Thyroid gland (tissue), 4 donors: ENCODE measurements at places on chromosomes 4 and X. TPM values are rescaled to one million over a fixed set of nuclear protein-coding genes. Genes with fewer than 3 reads are reported as not detected.

GRCh38 chr4:73859614-73860088 lies 6.6 kb downstream of the PF4V1 start:
- H3K4me3 ChIP-seq: no peak overlapping the region
- peaks cover 9% of the 10 kb centered on the region for H3K4me1 ChIP-seq
- no peaks in the 10 kb centered on the region for H3K36me3 ChIP-seq
- no peak for DNase-seq
- H3K27ac ChIP-seq: peak overlapping the region; percentile 46

- no peaks in the 10 kb centered on the region for H3K36me3 ChIP-seq
- no peak overlapping the region for H3K4me3 ChIP-seq
- peaks cover 22% of the 10 kb centered on the region for H3K4me1 ChIP-seq
- no peaks in the 10 kb centered on the region for H3K27me3 ChIP-seq
Measured at GRCh38 chrX:9605484-9605883, 140.6 kb downstream of the TBL1X start.

DNA sequence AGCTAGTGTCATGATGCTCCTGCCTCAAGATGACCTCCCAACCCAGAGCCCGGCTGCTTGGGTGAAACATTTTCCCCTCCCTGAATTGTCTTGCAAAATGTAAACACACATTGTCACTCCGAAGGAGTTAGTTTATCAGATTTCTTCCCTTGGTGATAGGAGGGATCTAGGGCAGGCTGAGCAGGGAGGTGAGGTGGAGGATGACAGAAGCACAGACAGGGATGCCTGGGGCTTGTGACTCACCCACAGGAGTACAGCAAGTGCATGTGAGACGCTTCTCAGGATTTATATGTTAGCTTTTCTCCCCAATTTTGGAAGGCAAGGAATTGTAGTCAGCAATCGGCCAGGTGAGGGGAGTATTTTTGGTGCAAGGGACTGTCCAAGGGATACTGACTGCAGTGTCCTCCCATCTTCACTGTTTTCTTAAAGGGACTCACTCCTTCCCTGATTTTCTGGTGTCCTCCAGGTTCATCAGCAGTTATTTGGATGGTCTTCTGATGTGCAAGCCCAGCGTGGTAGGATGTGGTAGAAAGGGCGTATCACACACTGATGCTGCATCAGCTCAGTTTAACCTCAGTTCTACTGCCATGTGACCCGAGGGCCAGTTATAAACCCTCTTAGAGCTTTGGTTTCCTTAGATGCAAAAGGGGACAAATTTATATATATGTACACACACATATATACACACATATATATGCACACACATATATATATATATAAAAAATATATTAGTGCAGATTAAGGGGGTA lies 46.2 kb upstream of the IGFBP7 start:
- no peak overlapping the region for H3K27ac ChIP-seq
- H3K27me3 ChIP-seq: no peaks in the 10 kb centered on the region
- no peaks in the 10 kb centered on the region for H3K4me1 ChIP-seq
- no peak overlapping the region for H3K4me3 ChIP-seq
- no peak for DNase-seq

- H3K4me3 ChIP-seq: no peak overlapping the region
- no peak for DNase-seq
- no peaks in the 10 kb centered on the region for H3K4me1 ChIP-seq
- no peak overlapping the region for H3K27ac ChIP-seq
- no peaks in the 10 kb centered on the region for H3K27me3 ChIP-seq
Measured at GRCh38 chr4:185932491-185932890, 120.5 kb upstream of the SORBS2 start.

DNA sequence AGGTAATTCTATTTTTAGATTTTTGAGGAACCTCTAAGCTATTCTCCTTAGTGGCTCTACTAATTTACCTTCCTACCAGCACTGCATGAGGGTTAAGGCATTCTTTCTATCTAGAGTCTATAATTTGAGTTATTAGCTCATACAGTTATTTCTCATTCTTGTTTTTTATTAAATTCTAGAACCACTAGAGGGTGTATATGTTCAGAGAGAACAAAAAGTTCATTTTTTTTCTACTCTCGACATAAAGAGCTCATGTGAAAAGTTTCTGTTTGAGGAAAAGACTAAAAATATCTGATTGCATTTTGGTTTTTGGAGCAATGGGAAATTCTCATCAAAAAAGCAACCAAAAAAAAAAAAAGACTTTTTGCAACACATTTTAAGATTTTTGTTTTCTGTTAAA lies 57.0 kb upstream of the LRAT start:
- no peak overlapping the region for H3K27ac ChIP-seq
- H3K4me3 ChIP-seq: no peak overlapping the region
- no peaks in the 10 kb centered on the region for H3K27me3 ChIP-seq

DNA sequence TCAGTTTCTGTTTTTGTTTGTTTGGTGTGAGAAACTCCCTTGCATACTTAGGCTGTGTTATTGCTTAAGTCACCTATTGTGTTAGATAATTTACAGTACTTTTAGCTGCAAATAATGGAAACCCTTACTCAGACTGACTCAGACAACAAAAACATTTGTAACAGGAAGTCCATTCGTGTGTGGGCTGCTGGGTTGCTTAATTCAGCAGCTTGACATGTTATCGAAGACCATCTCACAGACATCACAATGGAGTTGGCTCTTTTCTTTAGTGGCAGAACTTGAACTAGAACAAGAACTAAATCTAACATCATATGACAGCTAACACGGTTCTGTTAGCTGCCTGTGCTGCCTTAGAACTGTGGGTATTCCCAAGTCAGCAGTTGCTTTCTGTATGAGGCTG lies 9.9 kb upstream of the GABRE start:
- DNase-seq: no peak
- no peaks in the 10 kb centered on the region for H3K36me3 ChIP-seq
- no peak overlapping the region for H3K4me3 ChIP-seq
- no peaks in the 10 kb centered on the region for H3K27me3 ChIP-seq
- no peaks in the 10 kb centered on the region for H3K4me1 ChIP-seq
- H3K27ac ChIP-seq: no peak overlapping the region

GRCh38 chr4:114964026-114964425 lies 149.4 kb downstream of the NDST4 start:
- H3K36me3 ChIP-seq: no peaks in the 10 kb centered on the region
- H3K27ac ChIP-seq: no peak overlapping the region
- no peaks in the 10 kb centered on the region for H3K27me3 ChIP-seq

- no peak overlapping the region for H3K4me3 ChIP-seq
- H3K36me3 ChIP-seq: no peaks in the 10 kb centered on the region
- no peak overlapping the region for H3K27ac ChIP-seq
Measured at GRCh38 chr4:109755656-109756055, 25.8 kb upstream of the PLA2G12A start.

DNA sequence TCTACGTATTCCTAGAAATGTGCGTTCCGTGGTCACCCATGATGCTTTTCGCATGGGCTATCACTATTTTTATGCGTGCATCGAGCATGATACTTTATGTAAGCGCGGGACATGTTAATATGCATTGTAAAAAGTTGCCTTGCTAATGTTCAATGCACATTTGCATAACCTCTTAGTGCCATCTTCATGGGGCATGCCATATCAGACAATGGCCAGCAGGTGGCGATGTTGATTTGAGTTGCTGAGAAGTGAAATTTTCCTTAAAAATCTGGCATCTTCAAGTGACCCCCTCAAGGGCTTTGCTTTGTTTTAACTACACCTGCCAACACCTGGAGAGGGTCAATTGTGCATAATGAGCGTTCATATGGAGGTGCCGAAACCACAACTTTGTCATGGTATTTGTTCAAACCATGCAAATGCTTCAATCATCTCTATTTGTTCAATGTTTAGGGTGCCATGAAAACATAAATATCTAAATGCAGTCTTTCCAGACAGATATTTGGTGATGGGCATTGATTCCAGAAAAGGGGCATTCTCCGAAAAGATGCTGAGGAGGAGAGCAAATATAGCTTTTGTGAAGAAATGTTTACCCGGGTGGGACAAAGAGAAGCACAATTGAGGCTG lies 833.9 kb upstream of the PRKX start:
- no peaks in the 10 kb centered on the region for H3K4me1 ChIP-seq
- no peaks in the 10 kb centered on the region for H3K27me3 ChIP-seq
- no peaks in the 10 kb centered on the region for H3K36me3 ChIP-seq

- no peak overlapping the region for H3K27ac ChIP-seq
- DNase-seq: no peak
- no peaks in the 10 kb centered on the region for H3K36me3 ChIP-seq
Measured at GRCh38 chr4:138181287-138181686, 60.9 kb downstream of the SLC7A11 start.

GRCh38 chrX:53435997-53436396 lies 1.8 kb upstream of the HSD17B10 start:
- H3K4me3 ChIP-seq: no peak overlapping the region
- H3K36me3 ChIP-seq: no peaks in the 10 kb centered on the region
- DNase-seq: peak; percentile 68
- H3K27me3 ChIP-seq: no peaks in the 10 kb centered on the region

- no peaks in the 10 kb centered on the region for H3K4me1 ChIP-seq
- DNase-seq: no peak
- no peak overlapping the region for H3K4me3 ChIP-seq
- H3K36me3 ChIP-seq: no peaks in the 10 kb centered on the region
- no peak overlapping the region for H3K27ac ChIP-seq
- no peaks in the 10 kb centered on the region for H3K27me3 ChIP-seq
Measured at GRCh38 chr4:74005528-74005927, 7.1 kb upstream of the CXCL5 start.

- H3K36me3 ChIP-seq: no peaks in the 10 kb centered on the region
- H3K4me3 ChIP-seq: no peak overlapping the region
- peak overlapping the region; percentile 13 for H3K27ac ChIP-seq
- peaks cover 7% of the 10 kb centered on the region for H3K4me1 ChIP-seq
- DNase-seq: peak; percentile 53
Measured at GRCh38 chrX:14886252-14886651, 13.0 kb downstream of the MOSPD2 start.

GRCh38 chrX:74304016-74304415 lies at the start of gene ZCCHC13:
Gene ZCCHC13, plus strand, starts transcription at chrX:74304180. Its CDS starts 87 bp downstream, at chrX:74304267.
- no peak within 1 kb of the TSS for H3K27ac ChIP-seq
- H3K4me1 ChIP-seq: no peaks in the 10 kb centered on the region
- no peaks in the 10 kb centered on the region for H3K36me3 ChIP-seq
- no peaks in the 10 kb centered on the region for H3K27me3 ChIP-seq

GRCh38 chrX:149044471-149044870 lies 460.6 kb downstream of the IDS start:
- peaks cover 5% of the 10 kb centered on the region for H3K4me1 ChIP-seq
- H3K27ac ChIP-seq: no peak overlapping the region
- DNase-seq: no peak
- H3K27me3 ChIP-seq: no peaks in the 10 kb centered on the region
- no peak overlapping the region for H3K4me3 ChIP-seq

DNA sequence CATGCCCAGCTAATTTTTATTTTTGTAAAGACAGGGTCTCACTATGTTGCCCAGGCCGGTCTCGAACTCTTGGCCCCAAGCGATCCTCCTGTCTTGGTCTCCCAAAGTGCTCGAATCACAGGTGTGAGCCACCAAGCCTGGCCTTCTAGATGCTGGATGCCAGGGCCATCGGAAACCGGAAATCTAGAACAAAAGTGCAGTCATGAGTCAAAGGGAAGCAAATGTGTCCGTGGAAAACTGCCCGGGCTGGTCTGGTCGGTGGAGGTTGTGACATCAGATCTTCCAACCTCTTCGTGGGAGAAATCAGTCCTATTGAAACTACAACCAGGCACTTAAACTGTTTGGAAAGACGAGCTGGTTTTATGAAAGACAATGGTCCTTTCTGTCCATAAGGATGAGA lies 92.3 kb upstream of the SHOX start:
- DNase-seq: no peak
- H3K4me1 ChIP-seq: no peaks in the 10 kb centered on the region
- H3K4me3 ChIP-seq: no peak overlapping the region
- no peaks in the 10 kb centered on the region for H3K27me3 ChIP-seq
- no peak overlapping the region for H3K27ac ChIP-seq
- no peaks in the 10 kb centered on the region for H3K36me3 ChIP-seq

- H3K27me3 ChIP-seq: no peaks in the 10 kb centered on the region
- no peaks in the 10 kb centered on the region for H3K36me3 ChIP-seq
- DNase-seq: no peak
- no peak overlapping the region for H3K4me3 ChIP-seq
Measured at GRCh38 chr4:158032733-158033415, 140.0 kb downstream of the GASK1B start.

DNA sequence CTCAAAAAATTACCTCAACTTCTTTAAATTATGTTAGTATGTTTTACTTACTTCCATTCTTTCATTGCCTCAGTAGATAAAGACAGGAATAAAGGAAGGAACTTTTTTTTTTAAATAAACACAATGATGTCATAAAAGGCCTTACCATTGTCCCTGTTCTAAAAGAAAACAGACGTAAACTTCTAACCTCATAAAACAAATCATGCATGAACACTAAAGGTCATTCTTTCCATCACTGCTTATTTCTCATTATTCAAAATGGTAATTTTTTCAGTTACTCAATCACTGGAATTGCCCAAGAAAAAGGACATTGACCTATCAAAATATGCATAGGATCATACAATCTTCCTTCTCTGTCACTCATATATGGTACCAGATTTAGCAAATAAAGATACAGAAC lies 32.2 kb upstream of the ARMCX2 start:
- DNase-seq: no peak
- H3K4me3 ChIP-seq: no peak overlapping the region
- no peak overlapping the region for H3K27ac ChIP-seq
- H3K4me1 ChIP-seq: peaks cover 5% of the 10 kb centered on the region
- no peaks in the 10 kb centered on the region for H3K27me3 ChIP-seq
- H3K36me3 ChIP-seq: no peaks in the 10 kb centered on the region

GRCh38 chr4:10023806-10024205 lies 2.5 kb upstream of the SLC2A9 start:
- H3K36me3 ChIP-seq: no peaks in the 10 kb centered on the region
- H3K4me1 ChIP-seq: peaks cover 30% of the 10 kb centered on the region
- no peak overlapping the region for H3K4me3 ChIP-seq
- no peak overlapping the region for H3K27ac ChIP-seq
- DNase-seq: no peak
- no peaks in the 10 kb centered on the region for H3K27me3 ChIP-seq

- DNase-seq: no peak
- H3K36me3 ChIP-seq: no peaks in the 10 kb centered on the region
- no peaks in the 10 kb centered on the region for H3K4me1 ChIP-seq
- H3K4me3 ChIP-seq: no peak overlapping the region
- no peak overlapping the region for H3K27ac ChIP-seq
Measured at GRCh38 chr4:28868841-28869240, 1851.3 kb upstream of the PCDH7 start.

DNA sequence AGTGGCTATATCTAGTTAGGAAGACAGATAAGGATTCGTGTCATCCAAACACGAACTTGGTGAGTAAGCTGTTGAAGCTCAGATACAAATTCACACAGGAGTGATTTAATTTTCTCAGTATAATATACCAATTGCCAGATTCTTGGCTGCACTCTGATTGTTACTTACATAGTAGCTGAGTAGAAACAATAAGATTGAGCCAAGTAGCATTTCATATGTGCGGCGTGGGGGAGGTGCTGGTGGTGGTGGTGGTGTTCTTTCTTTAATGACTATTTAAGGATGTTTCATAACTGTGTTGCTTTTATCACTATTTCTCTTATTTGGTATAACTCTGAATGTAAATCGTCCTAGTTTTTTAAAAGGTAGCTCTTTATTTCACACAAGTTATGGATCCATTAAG lies 102.9 kb downstream of the UGT8 start:
- no peaks in the 10 kb centered on the region for H3K36me3 ChIP-seq
- no peak for DNase-seq

ATP2B3 gene
- total RNA-seq: not detected

NFKB1 gene
- total RNA-seq: 42.9 TPM

TDO2 gene
- not detected for total RNA-seq

CENPVL1 gene
- not detected for total RNA-seq

CTAG1B gene
- not detected for total RNA-seq

DDX60 gene
- total RNA-seq: 27.1 TPM

GYG2 gene
- total RNA-seq: 3.2 TPM

ZNF182 gene
- total RNA-seq: 8.1 TPM

TRAM1L1 gene
- total RNA-seq: 5.1 TPM

DYNLT3 gene
- 31.4 TPM for total RNA-seq

PNMA6A gene
- total RNA-seq: 4.9 TPM
